Left ventricle myocardium inferior (tissue), 1 donor: ENCODE measurements at places on chromosomes 5 and 9.

DNA sequence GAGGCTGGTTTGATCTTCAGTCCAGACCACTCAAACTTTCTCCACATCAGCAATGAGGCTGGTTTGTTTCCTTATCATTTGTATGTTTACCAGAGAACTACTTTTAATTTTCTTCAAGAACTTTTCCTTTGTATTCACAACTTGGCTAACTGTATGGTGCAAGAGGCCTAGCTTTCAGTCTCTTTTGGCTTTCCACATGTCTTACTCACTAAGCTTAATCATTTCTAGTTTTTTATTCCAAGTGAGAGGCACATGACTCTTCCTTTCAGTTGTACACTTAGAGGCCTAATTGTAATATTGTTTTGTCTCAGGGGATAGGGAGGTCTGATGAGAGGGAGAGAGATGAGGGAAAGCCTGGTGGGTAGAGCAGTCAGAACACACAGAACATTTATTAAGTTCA, 554.0 kb upstream of the ARRDC3 start:
- DNase-seq: no peak

DNA sequence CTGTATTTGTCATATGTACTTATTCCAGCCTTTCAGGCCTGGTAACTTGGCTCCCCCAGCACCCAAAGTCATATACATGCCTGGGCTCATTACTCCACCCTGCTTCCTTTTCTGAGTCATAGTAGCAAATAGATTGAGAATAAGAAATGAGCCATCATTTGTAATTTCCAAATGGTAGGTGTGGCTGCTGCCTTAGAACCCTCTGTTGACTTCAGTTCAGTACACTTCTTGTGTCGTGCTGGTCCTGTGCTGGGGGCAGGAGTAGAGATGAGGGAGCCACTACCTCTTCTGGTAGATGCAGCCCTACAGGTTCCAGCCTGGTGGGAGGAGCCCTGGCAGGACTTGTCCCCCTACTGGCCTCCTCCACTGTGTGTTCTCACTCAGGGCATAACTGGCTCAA, 11.1 kb downstream of the GM2A start:
- DNase-seq: no peak

GRCh38 chr5:54873691-54874090, 111.7 kb downstream of the ESM1 start:
- no peak for DNase-seq

GRCh38 chr9:16626577-16627130, 243.8 kb downstream of the BNC2 start:
- no peak for DNase-seq

DNA sequence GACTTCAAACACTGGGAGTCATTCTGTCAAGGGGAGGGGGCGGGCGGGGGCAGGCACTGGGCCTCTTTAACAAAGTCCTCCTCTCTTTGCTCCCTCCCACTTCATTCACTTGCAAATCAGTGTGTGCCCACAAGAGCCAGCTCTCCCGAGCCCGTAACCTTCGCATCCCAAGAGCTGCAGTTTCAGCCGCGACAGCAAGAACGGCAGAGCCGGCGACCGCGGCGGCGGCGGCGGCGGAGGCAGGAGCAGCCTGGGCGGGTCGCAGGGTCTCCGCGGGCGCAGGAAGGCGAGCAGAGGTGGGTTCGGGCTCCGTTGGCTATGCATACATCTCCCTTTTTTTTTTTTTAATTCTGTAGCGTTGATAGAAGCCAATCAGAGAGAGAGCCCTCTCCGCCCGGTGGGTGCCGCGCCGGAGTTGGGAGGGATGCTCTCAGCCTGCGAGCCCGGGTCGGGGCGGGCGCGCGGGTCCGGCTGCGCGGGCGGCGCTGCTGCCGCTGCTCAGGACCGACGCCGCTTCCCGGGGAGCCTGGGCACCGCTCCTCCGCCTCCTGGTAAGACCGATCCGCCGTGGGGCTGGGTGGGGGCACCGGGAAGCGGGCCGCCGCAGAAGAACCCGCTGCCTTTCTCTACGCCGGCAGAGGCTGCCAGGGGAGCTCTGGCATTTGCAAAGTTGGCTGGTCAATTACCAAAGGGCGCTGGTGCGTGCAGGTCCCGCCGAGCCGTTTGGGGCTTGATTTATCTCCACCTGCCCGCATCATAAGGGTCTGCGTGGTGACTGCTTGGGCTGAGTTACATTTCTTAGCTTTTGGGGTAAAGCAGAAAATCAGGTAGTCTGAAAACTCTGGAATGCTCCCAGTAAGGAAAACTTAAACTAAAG, at the start of gene CDH6:
TSS of gene CDH6 (plus strand) at position 96 of the 877 bp plus-strand sequence. CDS start 73,788 bp downstream, outside the sequence.
- DNase-seq: peak; percentile 21

DNA sequence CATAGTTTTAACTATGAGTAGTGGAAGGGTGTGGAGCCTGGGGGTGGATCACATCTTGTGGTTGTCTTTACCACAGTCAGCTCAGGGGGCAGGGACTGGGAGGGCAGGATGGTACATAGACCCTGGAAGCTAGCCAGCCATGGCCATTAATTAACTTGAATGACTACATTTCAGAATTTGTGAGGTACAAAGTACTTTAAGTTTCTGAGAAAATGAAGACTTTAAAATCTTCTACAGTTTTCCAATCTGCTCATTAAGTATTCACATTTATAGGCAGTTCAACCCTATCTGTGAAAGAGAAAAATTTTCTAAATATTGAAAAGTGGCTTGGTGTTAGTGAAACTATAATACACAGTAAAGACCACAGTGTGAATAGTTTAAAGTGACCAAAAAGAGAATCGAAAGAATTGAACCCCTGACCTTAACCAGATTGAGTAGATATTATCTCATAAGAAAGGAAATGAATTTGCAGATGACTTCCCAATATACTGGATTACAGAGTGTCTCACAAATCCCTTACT, 234.2 kb upstream of the MEF2C start:
- no peak for DNase-seq
